Amygdala (tissue), 56 donors: ENCODE measurements at places on chromosomes 13 and 19.
A peak's percentile ranks its signal among the peaks of the same experiment; 100 is the strongest.

GRCh38 chr13:98927951-98928927 is 49.6 kb downstream of the DOCK9 start:
- DNase-seq, result no peak

DNA sequence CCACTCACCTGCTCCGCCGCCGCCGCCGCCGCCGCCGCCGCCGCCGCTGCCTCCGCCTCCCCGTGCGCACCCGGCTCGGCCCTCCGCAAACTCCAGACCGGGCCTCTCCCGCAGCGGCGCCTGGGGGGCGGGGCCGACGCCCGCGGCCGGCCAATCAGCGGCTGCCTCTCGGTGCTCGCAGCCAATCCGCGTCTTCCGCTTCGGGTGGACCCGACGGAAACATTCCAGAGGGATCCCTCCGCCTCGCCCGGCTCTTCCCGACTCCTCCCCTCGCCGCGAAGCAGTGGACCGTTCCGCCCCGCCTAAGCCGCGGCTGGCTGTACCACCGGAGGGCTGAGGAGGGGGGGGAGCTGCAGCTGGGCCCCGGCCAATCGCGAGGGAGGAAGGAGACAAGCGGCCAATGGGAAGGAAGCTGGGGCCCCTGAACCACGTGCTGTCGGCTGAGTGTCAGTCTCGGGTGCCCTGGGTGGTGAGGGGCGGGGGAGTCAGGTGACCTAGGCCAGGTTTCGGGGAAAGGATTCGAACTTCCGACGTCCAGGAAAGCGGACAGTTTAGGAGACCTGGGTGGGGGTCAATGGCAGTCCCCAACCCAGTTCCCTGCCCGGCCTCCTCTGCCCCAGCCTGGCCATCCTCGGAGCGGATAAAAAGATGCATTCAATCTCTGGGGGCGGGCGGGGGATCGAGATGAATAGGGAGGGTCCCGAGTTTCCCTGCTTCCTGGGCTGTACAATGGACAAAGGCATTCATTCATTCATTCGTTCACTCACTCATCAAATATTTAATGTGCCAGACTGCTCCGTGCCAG is at the start of gene GIPC1:
GIPC1 (minus strand) TSS at position 99 of the 805 bp plus-strand sequence. CDS start 13,151 bp downstream, outside the sequence.
- DNase-seq, result peak; percentile 92

DNA sequence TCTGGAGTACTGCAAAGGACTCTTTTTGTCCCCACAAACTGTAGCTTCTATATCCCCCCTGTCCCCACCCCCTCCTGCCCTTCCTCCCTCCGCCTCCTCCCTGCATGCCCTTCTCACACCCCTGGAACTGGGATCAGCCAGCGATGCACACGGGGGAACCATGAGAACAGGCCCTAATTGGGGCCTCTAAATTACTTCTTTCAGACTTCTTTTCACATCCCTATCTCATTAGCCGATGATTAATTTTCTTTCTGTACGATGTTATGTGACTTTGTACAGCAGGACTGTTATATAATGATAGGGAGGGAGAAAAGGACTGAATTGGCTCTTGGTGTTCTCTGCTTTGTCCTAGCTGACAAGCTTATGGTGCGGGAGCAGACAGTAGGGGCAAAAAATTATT is 347.5 kb downstream of the DNAJC15 start:
- DNase-seq, result no peak

GRCh38 chr13:111515307-111515617 is 194.8 kb downstream of the TEX29 start:
- DNase-seq, result no peak

DNA sequence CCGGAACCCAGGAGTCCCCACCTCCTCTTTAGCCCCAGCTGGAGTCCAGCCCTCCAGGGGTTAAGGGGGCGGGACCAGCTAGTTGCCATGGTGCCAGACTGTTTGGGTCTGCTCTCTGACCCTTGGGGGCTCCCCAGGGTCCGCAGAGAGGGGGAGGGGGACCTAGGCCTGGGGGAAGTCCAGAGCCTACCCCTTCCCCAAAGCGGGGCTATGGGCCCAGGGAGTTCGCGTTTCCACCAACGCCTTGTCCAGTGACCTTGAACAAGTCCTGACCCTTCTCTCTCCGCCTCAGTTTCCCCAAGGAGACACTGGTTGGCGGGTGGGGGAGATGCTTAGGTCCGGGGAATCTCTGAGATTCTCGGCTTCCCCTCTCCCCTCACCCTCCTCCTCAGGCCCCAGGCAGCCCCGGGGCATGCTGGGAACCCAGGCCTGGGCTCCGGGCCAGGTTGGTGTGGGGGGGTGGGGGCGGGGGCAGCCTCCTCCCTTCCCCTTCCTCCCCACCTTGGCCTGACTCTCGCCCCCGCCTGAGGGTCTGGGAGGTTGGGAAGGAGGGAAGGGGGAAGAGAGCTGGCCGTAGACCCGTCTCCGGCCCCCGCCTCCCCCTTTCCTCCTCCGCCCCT is 2.6 kb upstream of the SPACA6 start:
- DNase-seq, result no peak

- no peak for DNase-seq
Measured at GRCh38 chr19:15476325-15476724, 3.0 kb downstream of the PGLYRP2 start.

DNA sequence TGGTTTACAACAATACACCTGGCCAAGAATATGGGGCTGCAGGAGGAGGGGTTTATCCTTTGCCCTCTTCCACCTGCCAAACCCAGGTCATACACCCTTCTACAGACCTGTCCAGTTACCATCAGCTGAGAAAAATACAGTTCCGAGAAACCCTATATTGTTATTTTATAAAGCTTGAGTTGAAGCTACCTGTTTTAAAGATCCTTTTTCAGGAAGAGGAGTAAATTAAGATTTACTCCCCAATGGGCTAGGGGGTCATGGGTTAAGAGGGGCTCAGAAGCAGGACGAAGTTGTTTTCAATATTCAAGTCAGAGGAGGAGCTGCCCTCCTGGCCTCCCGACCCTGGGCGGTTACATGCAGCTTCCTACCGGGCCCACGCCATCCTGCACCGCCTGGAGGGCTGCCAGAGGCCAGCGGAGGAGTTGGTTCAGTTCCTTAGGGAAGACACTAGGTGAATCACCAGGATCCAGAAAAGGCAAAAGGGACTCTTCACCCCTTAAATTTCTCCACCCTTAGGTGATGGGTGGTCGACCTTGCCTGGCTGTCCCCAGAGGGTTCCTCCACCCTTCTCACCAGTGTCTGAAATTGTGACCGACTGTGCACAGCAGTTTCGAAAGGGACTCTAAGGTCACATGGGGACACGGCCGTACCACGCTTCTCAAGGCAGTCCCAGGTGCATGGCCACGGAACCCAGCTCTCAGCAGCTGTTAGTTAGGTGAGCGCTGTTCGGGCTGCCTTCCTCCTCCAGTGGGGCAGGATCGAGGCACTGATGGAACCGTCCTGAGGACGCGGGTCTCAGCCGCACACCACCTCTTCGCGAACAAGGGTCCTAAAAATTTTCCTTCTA is 1.2 kb downstream of the GJB2 start:
- no peak for DNase-seq

GRCh38 chr13:106794117-106794516 is 226.2 kb upstream of the ARGLU1 start:
- DNase-seq, result no peak

GRCh38 chr13:50152655-50153309 is 137.5 kb downstream of the KCNRG start:
- no peak for DNase-seq

GRCh38 chr19:55119053-55119452 is 1.6 kb upstream of the PPP1R12C start:
- DNase-seq, result no peak

DNA sequence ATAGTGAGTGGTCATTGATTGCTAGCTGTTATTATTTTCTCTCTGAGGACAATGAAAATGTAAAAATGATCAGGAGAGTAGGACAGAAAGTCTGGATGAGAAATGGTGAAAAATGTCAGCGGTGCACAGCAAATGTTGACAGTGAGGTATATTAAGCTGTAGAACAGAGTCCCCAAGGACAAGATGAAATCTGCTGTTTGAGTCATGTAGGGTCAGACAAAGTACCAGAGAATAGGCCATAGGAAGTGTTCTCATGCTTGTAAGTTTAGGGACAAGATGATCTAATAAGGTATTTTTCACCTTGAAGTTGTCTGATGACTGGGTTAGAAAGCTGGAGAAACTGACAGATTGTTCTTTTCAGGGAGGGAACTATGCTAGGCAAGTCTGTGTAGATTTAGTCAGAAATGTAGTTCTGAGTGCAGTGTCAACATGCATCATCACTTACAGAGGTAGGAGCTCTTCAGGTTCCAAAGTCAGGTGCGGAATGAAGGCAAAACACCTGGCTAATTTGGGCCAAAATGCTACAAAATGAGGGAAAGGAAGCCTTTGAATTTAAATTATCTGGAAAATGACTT is 369.3 kb downstream of the DLEU7 start:
- no peak for DNase-seq

GRCh38 chr19:17197666-17198065 is 17.5 kb upstream of the USE1 start:
- no peak for DNase-seq

GRCh38 chr19:8143041-8143440 is 6.4 kb downstream of the FBN3 start:
- DNase-seq, result no peak

GRCh38 chr13:20399961-20400360 is 125.7 kb downstream of the CRYL1 start:
- no peak for DNase-seq

- DNase-seq, result no peak
Measured at GRCh38 chr13:76873445-76873844, 12.8 kb downstream of the KCTD12 start.

- DNase-seq, result no peak
Measured at GRCh38 chr13:72004246-72004645, 137.2 kb upstream of the DACH1 start.

- peak; percentile 75 for DNase-seq
Measured at GRCh38 chr19:45643024-45643926, 4.1 kb upstream of the EML2 start.

DNA sequence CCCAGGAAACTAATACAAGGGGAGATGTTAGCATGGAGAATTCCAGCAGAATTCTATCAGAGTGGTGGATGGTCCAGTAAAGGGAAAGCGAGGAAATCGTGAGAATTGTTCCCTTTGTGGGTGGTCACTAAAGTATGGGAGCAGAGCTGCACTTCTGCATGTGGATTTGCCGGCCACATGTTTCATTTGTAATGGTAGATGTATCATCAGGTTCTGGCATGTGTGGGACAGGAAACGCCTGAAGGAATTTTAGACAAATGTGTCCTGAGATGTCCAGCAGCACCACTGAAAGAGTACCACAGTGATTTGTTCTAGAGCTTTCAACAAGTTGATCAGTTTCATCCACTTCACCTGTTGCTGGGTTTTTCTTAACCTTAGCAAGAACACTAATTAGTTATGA is 308.4 kb downstream of the SHISA2 start:
- DNase-seq, result no peak

- no peak for DNase-seq
Measured at GRCh38 chr13:79128158-79128557, 277.9 kb downstream of the RBM26 start.

DNA sequence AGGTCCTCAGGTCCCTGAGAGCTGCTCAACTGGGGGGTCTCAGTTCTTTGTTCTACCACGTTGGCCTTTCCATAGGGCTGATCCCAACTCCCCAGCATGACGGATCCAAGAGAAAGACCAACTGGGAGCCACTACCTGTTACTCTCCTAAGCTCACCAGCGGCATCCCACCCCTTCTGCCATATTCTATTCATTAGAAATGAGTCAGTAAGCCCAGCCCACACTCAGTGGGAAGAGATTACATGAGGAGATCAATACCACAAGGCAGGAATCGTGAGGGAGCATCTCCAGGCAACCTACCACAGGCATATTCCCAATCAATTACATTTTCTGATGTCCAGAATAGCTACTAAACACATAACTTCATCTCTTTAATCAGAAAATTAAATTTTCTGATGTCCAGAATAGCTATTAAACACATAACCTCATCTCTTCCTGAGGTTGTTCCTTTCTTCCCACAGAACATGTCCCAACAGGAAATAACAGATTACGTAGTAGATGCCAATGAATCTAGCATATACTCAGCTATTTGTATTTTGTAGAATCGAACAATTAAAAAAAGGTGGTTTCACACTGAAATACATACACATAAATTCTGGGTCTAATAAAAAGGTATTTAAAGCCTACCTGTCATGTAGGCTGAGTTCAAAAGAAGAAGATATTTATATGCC is 708.1 kb upstream of the ARGLU1 start:
- no peak for DNase-seq

DNA sequence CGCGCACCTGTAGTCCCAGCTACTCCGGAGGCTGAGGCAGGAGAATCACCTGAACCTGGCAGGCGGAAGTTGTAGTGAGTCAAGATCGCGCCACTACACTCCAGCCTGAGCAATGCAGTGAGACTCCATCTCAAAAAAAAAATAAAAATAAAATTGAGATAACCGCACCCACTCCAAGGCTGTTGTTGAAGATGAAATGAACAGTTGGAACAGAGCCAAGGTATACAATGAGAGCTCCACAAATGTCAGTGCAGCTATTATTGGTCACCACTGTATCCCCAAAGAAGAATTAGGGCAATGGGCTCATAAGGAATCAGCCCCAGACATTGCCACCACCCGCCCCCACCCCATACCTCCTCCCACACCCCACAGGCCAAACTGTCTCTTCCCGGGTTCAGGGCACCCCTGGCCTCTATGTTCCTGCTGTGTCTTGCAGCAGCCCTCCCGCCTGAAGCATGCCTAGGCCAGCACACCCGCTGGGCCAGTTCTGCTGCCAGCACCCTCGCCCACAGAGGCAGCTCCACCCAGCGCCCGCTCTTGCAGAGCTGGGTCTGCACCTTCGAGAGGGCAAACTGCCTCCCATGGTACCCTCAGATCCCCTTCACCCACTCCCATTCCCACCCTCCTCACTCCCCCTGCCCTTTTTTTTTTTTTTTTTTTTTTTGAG is 3.5 kb upstream of the S1PR5 start:
- DNase-seq, result no peak

DNA sequence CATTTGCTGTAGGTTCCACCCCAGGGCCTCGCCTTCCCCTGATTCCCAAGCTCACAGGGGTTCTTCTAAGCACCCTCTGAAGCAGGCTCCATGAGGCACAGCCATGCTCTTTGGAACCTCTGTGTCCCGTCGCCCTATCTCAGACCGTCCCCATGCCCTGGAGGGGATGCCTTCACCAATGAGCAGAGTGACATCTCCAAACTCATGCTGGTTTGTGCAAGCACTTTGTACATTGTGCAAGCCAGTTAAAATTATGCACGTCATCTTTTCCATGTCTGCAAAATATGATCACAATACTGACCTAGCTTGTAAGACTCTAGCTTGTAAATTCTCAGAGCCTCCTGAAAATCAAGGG is 46.5 kb upstream of the RAP2A start:
- no peak for DNase-seq

DNA sequence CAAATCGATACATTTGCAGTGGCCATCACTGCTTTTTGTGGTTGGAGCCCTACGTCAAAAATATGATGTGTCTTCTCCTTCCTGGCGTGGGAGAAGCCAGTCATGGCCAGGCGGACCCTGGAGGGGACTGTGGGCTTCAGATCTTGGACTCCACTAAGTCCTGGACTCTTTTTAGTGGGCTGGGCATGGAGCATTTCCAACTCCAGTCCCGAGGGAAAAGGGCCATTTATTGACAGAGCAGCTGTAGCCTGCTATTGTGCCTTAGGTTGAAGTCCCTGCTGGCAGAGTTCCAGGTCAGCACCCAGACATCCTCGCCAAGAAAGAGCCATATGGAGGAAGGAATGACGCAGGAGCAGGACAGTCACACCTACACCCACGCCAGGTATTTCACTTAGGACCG is 179.2 kb upstream of the ZNF507 start:
- no peak for DNase-seq

- DNase-seq, result no peak
Measured at GRCh38 chr13:54373211-54373610, 1344.6 kb downstream of the OLFM4 start.
